Esophagus squamous epithelium (tissue), 5 donors: ENCODE measurements at places on chromosomes 5 and 9.

- no peaks in the 10 kb centered on the region for H3K4me1 ChIP-seq
- H3K4me3 ChIP-seq, result no peak overlapping the region
- no peaks in the 10 kb centered on the region for H3K36me3 ChIP-seq
- no peak overlapping the region for H3K27ac ChIP-seq
- DNase-seq, result no peak
These were observed 157.3 kb downstream of the SPOCK1 start for GRCh38 chr5:137341831-137342230.

DNA sequence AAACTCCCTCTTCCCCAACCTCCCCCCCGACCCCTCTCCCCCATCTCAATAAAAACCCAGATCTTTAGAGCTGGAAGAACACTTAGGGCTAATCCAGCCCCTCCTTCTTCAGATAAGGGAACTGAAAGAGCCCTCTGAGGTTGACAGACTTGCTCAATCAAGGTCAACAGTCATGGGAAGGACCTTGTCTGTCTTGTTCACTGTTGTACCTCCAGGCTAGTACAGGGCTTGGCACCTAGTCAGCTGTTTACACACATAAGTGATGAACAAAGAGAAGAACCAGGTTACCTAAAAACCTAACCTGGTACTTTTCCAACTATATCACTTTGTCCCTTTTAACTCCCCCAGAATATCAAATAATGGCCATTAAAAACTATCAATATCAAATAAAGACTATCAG lies 2.4 kb downstream of the TTC39B start:
- H3K36me3 ChIP-seq, result no peaks in the 10 kb centered on the region
- peak overlapping the region; percentile 82 for H3K4me3 ChIP-seq
- no peaks in the 10 kb centered on the region for H3K27me3 ChIP-seq
- H3K4me1 ChIP-seq, result peaks cover 23% of the 10 kb centered on the region

DNA sequence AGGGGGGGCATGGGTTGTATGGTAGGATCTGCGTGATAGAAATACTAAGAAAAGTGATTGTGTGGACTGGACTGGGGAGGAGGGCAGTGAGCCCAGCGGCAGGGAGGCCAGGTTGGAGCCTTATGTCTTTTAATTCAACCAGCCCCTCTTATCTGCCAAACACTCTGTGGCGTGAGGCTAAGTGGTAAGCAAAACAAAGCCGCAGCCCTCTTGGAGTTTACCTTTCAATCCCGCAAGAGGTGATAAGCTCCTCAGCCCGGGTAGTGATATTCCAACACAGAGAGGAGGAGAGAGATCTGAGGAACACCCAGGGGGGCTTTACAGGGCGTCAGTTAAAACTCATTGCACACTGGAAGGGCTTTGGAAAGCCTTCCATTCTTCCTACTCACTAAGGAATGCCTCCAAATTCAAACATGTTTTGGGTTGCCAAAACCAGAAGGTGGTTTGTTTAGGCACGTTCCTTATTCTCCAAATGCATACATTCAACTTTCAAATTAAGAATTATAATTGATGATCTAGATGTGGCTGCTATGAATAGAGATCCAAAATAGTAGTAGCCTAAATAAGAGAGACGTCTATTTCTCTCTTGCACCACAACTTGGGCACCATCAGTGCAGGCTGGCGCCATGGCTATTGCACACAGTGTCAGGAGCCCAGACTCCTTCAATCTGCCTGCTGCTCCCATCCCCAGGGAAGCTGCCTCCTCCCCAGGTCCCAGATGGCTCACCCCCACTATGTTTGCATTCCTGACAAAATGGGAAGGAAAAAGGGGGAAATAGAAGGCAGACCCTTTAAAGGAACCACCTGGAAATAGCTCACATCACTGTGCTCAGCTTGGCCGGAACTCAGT lies 75.1 kb upstream of the FSTL4 start:
- H3K4me3 ChIP-seq, result no peak overlapping the region
- H3K27me3 ChIP-seq, result no peaks in the 10 kb centered on the region
- H3K27ac ChIP-seq, result no peak overlapping the region
- peaks cover 5% of the 10 kb centered on the region for H3K4me1 ChIP-seq

- no peak overlapping the region for H3K27ac ChIP-seq
- DNase-seq, result no peak
- no peaks in the 10 kb centered on the region for H3K4me1 ChIP-seq
- no peaks in the 10 kb centered on the region for H3K27me3 ChIP-seq
- H3K4me3 ChIP-seq, result no peak overlapping the region
These were observed 199.6 kb downstream of the SMARCA2 start for GRCh38 chr9:2214707-2215106.

DNA sequence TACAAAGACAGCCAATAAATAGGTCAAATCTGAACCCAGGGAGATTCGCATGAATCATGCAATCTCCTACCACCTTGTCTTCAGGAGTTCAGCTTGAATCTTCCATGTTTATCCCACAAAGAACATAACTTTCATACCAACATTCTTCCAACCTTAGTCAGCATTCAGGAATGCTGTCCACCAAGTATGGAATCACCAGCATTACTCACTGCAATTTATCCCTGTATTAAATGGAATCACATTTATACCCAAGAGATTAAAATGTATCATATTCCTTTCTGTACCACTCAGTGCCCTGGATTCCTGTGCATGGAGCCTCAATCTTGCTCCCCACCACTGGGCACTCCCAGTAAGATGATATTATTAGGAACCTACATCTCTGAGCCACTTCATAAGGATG lies 162.6 kb downstream of the GLIS3 start:
- no peak overlapping the region for H3K27ac ChIP-seq
- no peaks in the 10 kb centered on the region for H3K36me3 ChIP-seq
- no peak overlapping the region for H3K4me3 ChIP-seq
- no peaks in the 10 kb centered on the region for H3K27me3 ChIP-seq
